RWPE2 (cell line): ENCODE measurements at places on chromosomes 13 and 19.
A peak's percentile ranks its signal among the peaks of the same experiment; 100 is the strongest.

- no peaks in the 10 kb centered on the region for H3K4me1 ChIP-seq
- H3K27ac ChIP-seq, result no peak overlapping the region
- DNase-seq, result no peak
- H3K36me3 ChIP-seq, result peaks cover 47% of the 10 kb centered on the region
Observed at GRCh38 chr13:95579303-95579702, 26.8 kb downstream of the CLDN10 start.

- no peak overlapping the region for H3K4me3 ChIP-seq
- no peaks in the 10 kb centered on the region for H3K27me3 ChIP-seq
- H3K4me1 ChIP-seq, result peaks cover 5% of the 10 kb centered on the region
- no peaks in the 10 kb centered on the region for H3K36me3 ChIP-seq
- no peak overlapping the region for H3K27ac ChIP-seq
Observed at GRCh38 chr13:79781829-79782540, 301.0 kb downstream of the NDFIP2 start.

- peak; percentile 91 for DNase-seq
- H3K27ac ChIP-seq, result peak overlapping the region; percentile 40
- no peaks in the 10 kb centered on the region for H3K27me3 ChIP-seq
Observed at GRCh38 chr19:1811472-1811894, 593 bp downstream of the ATP8B3 start.

GRCh38 chr19:1512671-1513498 is at the start of gene ADAMTSL5:
ADAMTSL5 (minus strand) TSS chr19:1513019; CDS start chr19:1510943, 2,076 bp downstream.
- H3K36me3 ChIP-seq, result no peaks in the 10 kb centered on the region
- DNase-seq, result no peak
- peak within 1 kb of the TSS; percentile 50 for H3K27ac ChIP-seq
- peak within 1 kb of the TSS; percentile 70 for H3K4me3 ChIP-seq
- H3K27me3 ChIP-seq, result no peaks in the 10 kb centered on the region
- peaks cover 4% of the 10 kb centered on the region for H3K4me1 ChIP-seq

DNA sequence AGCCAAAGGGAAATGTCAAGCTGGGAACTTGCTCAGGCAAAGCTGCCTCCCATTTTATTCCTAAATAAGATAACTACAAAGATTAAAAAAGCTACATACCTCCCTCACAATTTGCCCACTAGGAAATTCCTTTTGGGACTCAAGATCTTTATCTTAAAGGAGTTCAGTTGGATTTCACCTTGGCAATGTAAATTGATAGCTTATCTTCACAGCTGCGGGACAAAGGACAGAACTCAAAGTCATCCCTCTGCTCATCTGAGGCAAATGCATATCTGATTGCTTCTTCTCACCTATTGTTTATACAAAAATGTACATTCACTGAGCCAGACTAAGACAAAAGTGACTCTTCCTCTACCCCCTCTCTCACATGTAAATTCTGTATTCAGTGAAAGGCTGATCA is 47.8 kb downstream of the FGF14 start:
- no peaks in the 10 kb centered on the region for H3K36me3 ChIP-seq
- no peak overlapping the region for H3K27ac ChIP-seq
- no peak for DNase-seq
- H3K4me3 ChIP-seq, result no peak overlapping the region
- no peaks in the 10 kb centered on the region for H3K27me3 ChIP-seq

- peak overlapping the region; percentile 59 for H3K27ac ChIP-seq
- no peaks in the 10 kb centered on the region for H3K36me3 ChIP-seq
Observed at GRCh38 chr13:21069561-21070004, 8.2 kb upstream of the LATS2 start.

GRCh38 chr19:30908262-30908771 is 440.9 kb downstream of the TSHZ3 start:
- H3K36me3 ChIP-seq, result no peaks in the 10 kb centered on the region
- DNase-seq, result no peak
- no peak overlapping the region for H3K4me3 ChIP-seq
- H3K4me1 ChIP-seq, result no peaks in the 10 kb centered on the region

GRCh38 chr19:35841961-35842595 is 10.2 kb downstream of the NPHS1 start:
- DNase-seq, result no peak
- H3K4me3 ChIP-seq, result no peak overlapping the region
- H3K27me3 ChIP-seq, result peaks cover 29% of the 10 kb centered on the region
- no peaks in the 10 kb centered on the region for H3K4me1 ChIP-seq

GRCh38 chr13:110942248-110942981 is 27.5 kb upstream of the ANKRD10 start:
- H3K27me3 ChIP-seq, result no peaks in the 10 kb centered on the region
- H3K4me1 ChIP-seq, result no peaks in the 10 kb centered on the region
- DNase-seq, result no peak
- H3K27ac ChIP-seq, result no peak overlapping the region
- H3K36me3 ChIP-seq, result no peaks in the 10 kb centered on the region
- H3K4me3 ChIP-seq, result no peak overlapping the region

GRCh38 chr19:48879025-48879637 is 6.9 kb downstream of the PPP1R15A start:
- H3K4me1 ChIP-seq, result peaks cover 12% of the 10 kb centered on the region
- DNase-seq, result no peak
- H3K27ac ChIP-seq, result no peak overlapping the region
- H3K4me3 ChIP-seq, result no peak overlapping the region
- peaks cover 37% of the 10 kb centered on the region for H3K36me3 ChIP-seq

GRCh38 chr13:76048131-76048530 is 412.0 kb downstream of the LMO7 start:
- H3K4me1 ChIP-seq, result no peaks in the 10 kb centered on the region
- DNase-seq, result no peak
- H3K27ac ChIP-seq, result no peak overlapping the region

GRCh38 chr13:36700170-36700569 is 26.4 kb downstream of the SERTM1 start:
- no peaks in the 10 kb centered on the region for H3K4me1 ChIP-seq
- DNase-seq, result no peak
- H3K4me3 ChIP-seq, result no peak overlapping the region
- no peaks in the 10 kb centered on the region for H3K36me3 ChIP-seq

DNA sequence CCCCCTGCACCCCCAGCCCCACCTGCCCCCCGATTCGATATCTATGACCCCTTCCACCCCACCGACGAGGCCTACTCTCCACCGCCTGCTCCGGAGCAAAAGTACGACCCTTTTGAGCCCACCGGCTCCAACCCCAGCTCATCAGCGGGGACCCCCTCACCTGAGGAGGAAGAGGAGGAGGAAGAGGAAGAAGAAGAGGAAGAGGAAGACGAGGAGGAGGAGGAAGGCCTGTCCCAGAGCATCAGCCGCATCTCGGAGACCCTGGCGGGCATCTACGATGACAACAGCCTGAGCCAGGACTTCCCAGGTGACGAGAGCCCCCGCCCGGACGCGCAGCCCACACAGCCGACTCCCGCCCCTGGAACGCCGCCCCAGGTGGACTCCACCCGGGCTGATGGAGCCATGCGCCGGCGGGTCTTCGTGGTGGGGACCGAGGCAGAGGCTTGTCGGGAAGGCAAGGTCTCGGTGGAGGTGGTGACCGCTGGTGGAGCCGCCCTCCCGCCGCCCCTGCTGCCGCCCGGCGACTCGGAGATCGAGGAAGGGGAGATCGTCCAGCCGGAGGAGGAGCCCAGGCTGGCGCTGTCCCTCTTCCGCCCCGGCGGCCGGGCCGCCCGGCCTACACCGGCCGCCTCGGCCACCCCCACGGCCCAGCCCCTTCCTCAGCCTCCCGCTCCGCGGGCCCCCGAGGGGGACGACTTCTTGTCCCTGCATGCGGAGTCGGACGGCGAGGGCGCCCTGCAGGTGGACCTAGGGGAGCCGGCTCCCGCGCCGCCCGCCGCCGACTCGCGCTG is 9.2 kb downstream of the SCAF1 start:
- H3K4me3 ChIP-seq, result no peak overlapping the region
- H3K27me3 ChIP-seq, result no peaks in the 10 kb centered on the region
- no peak overlapping the region for H3K27ac ChIP-seq
- peaks cover 72% of the 10 kb centered on the region for H3K36me3 ChIP-seq
- no peak for DNase-seq

- no peak for DNase-seq
- peaks cover 24% of the 10 kb centered on the region for H3K36me3 ChIP-seq
- H3K27me3 ChIP-seq, result no peaks in the 10 kb centered on the region
Observed at GRCh38 chr13:20901668-20902437, 693 bp downstream of the XPO4 start.

DNA sequence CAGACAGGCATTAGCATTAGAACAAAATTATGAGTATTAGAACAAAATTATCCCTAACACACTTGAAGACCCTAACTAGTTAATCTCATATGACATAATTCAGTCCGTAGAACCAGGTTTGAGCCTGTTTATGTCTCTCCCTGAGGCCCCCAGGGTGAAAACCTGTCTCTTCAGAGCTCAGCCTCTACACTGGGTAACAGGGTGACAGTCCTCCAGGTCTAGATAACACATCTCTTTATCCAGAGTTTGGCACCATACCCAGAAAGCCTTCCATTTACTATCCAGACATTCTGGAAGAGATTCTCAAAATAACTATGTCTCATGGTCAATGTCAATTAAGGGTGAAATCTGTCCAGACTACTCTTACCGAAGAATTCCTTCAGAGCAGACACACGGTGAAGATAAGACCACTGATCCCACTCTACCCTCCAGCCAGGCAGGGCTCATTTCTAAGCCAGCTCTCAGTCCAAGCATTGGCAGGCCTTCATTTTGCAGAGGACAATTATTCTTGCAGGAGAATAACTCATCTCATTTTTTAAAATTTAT is 1195.3 kb downstream of the EFNB2 start:
- no peak overlapping the region for H3K4me3 ChIP-seq
- DNase-seq, result no peak
- no peaks in the 10 kb centered on the region for H3K4me1 ChIP-seq
